ENCODE measurements at places on chromosomes 6 and 20.

DNA sequence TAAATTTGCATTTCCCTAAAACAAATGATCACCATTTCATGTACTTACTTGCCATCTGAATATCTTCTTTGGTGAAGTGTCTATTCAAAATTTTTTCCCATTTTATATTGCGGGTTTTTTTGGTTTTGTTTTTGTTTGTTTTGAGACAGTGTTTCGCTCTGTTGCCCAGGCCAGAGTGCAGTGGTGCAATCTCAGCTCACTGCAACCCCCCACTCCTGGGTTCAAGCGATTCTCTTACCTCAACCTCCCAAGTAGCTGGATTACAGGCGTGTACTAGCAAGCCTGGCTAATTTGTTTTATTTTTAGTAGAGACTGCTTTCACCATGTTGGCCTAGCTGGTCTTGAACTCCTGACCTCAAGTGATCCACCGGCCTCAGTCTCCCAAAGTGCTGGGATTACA is 9.1 kb upstream of the REPS1 start:
- no peak for DNase-seq

DNA sequence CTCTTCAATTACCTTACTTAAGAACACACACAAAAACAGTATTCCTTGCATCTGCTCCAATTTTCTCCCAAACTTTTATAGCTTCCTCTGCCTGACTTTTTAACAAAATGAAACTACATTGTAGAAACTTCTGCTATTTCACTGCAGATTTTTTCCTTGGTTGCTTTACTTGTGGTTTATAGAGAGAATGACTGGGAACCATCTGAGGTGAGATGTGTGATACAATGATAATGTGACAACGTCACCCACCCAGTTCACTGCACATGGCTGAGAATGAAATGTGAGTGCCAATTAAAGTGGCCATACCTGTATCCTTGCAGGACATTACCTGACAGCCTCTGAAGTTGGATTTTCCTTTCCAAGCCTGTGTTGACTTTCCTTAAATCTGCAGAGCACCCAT is 258.4 kb downstream of the CD83 start:
- no peak for DNase-seq

DNA sequence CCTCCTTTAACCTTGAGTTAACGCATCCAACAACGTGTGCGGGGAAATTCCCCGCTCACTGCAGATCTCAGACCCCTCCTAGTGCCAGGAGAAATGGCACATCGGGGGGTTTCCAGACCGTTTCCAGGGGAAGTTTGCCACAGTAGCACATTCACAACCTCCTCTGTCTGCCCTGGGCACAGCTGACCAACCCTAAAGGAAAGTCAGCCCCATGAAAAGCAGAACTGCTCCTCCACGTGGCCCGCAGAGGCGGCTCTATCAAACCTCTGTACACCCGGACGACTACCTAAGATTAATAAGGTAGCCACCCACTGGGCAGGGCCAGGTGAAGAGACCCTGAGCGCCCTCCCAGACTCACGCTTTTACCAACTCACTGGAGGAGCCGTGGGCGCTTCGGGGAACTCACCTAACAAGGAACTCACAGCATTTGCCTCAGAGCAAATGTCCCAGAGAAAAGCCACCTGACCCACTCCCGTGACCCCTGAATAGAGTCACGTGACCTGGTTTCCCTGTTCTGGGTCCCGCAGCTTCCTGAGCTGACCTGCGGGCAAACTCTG is 93.1 kb downstream of the PRND start:
- no peak for DNase-seq

DNA sequence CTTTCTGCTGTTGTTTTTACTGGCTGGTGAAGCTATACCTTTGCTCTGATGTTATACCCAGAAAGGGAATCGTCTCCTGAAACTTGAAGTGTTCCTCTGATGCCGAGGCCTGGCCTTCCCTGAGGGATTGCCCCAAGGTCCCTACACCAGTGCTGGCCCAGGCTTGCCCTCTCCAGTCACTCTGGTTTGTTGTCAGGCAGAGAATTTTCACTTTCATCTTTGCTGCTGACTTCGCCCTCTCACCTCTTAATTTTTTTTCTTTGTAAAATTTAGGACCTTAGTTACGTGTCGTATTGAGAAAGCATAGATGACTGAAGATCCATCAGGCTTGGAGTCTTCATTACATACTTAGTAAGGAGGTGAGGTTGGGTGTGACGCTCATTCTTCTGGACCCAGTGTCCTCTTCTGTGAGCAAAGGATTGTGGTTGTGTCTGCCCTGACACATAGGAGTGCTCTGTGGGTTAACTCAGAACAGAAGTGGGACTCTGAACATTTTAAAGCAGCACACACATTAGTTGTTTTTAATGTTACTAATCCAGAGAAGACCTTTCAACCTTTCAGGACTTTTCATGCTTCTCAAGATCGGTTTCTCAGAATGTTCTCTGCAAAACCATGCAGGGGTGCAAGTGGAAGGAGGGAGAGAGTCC is 45.4 kb downstream of the TULP4 start:
- no peak for DNase-seq

DNA sequence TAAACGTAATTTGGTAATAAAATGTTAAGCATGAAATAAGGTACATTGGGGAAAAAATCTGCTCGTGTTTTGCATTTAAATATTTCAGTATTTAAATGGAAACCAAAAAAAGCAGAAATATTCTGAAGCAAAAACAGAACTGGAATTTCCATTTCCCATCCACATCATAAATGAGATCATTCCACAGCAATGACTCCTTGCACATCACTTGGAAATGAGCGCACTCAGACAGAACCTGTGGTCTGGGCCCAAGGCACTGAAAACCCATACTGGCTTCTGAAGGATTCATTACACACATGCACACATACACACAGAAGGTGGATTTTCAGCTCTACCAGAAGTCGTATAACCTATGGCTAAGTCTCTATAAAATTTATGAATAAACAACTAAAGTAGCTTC is 174.8 kb downstream of the IBTK start:
- no peak for DNase-seq

DNA sequence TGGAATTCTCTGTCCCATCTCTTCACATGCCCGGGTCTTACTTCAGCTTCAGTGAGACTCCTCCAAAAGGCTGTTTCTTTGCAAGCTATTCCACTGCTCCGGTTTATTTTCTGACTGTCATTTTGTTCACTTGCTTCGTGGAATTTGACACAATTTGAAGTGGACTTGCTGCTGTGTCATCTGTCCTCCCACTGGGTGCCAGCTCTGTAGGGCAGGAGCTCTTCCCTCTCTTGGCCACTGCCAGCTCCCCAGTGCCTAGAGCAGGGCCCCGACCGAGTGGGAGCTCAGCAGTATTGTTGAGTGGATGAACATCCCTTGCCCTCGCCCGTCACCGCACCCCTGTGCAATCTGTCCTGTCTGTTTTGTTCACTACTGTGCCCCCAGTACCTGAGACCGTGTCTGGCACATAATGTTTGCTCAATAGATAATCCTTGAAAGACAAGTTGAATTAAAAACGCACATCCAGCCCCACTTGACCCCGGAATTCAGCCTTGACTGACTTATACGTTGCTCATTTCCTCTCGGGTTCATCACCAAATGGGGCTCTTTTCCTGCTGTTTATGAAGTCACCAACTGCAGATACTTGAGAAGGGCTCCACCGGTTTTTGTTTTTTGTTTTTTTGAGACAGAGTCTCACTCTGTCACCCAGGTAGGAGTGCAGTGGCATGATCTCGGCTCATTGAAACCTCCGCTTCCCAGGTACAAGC is 170.3 kb upstream of the KCNG1 start:
- no peak for DNase-seq

DNA sequence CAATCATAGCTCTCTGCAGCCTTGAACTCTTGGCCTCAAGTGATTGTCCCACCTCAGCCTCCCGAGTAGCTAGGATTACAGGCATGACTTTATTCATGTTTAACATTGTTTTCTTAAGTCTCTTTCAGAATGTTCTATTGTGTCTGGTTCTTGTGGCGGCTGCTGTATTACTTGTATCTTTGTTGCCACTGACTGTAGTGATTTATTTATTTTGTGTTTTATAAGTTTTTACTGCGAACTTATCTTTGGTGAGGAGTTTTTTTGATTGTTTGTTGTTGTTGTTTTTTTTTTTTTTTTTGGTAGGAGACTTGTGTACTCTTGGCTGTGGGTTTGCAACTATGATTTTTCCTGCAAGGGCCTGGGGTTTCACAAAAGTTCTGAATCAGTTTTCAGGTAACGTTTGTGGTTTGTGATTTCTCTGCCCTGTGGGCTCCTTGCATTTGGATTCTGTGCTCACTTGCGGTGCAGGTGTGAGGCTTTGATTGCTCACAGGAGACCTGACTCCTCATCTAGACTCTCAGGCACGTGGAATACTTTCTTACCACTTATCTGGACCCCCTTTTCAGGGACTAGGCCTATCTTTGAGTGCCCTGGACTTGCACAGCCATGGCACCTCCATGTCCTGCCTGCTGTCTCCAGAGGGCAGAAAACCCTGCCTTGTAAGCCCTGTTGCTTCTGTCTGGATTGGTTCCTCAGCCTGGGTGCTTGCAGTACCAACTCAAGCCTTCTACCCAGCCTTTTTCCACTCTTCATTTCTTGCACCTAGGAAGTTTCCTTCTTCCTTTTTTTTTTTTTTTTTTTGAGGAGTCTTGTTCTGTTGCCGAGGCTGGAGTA is 25.2 kb downstream of the KIF25 start:
- no peak for DNase-seq

GRCh38 chr6:13156381-13156780 is 172.0 kb downstream of the TBC1D7 start:
- DNase-seq, result no peak

DNA sequence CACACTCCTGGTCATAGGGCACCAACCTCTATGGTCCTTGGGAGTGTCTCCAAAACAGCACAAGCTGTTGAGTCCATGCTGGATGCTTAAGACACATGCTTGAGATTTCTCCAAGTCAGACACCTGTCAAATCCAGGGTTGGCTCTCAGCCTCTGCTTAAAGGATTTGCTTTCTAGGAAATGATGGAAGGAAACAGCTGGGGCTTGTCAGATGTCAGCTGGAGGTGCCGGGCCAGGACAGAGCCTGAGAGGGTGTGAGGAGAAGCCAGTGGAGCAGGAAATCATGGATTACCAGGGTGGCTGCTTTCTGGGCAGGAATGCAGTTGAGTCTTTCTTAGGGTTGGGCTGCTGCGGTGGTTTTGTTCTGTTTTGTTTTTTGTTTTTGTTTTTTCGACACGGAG is 83.0 kb upstream of the FAM184A start:
- no peak for DNase-seq

DNA sequence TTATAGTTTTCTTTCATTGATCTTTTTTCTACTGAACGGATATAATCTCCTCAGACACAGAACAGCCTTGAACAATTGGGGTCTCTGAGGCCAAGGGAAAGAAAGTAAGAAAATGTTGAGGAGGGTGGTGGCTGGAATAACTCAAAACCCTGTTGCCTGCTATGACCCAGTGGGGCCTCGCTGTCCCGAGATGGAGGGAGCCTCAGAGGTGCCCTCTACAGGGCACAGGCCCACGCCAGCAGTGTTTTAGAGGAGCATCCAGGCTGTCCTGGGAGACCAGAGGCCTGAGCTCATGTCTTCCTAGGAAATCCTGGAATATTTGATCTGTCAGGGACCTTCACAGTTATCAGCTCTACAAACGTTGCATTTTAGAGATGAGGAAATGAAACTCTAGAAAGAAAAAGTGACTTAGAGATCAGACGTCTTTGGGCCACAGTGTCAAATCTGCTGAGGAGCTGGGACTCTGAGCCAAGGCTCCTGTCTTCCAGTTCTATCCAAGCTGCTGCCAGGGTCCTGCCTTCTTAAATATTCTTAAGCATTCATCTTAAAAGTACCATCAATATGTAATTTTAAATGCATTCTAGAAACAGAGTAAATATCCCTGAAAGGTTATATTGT is 26.3 kb downstream of the ALDH5A1 start:
- DNase-seq, result no peak

- no peak for DNase-seq
These were observed 706.5 kb upstream of the MAN1A1 start for GRCh38 chr6:120056085-120056484.

- DNase-seq, result no peak
These were observed 161.3 kb upstream of the GGTLC1 start for GRCh38 chr20:24149881-24150307.

DNA sequence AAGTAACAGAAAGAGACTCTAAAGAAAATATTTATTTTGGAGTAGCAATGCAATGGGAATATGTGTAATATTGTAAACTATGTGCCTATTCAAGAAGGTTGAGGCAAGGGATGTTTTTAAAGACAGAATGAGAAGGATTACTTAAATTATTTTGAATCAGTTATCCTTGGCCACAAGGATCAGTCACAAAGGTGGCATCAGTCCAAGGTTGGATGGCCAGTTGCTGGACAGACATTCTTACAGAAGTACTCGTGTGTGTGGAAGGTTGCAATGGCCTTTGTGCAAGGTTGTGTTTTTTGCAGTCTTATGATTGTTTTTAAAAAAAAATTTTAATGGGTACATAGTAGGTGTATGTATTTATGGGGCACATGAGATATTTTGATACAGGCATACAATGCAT is 2.0 kb downstream of the QRSL1 start:
- DNase-seq, result no peak

- DNase-seq, result no peak
These were observed 16.2 kb downstream of the USP49 start for GRCh38 chr6:41878961-41879405.

- no peak for DNase-seq
These were observed 72.1 kb downstream of the TXLNB start for GRCh38 chr6:139219746-139220145.

DNA sequence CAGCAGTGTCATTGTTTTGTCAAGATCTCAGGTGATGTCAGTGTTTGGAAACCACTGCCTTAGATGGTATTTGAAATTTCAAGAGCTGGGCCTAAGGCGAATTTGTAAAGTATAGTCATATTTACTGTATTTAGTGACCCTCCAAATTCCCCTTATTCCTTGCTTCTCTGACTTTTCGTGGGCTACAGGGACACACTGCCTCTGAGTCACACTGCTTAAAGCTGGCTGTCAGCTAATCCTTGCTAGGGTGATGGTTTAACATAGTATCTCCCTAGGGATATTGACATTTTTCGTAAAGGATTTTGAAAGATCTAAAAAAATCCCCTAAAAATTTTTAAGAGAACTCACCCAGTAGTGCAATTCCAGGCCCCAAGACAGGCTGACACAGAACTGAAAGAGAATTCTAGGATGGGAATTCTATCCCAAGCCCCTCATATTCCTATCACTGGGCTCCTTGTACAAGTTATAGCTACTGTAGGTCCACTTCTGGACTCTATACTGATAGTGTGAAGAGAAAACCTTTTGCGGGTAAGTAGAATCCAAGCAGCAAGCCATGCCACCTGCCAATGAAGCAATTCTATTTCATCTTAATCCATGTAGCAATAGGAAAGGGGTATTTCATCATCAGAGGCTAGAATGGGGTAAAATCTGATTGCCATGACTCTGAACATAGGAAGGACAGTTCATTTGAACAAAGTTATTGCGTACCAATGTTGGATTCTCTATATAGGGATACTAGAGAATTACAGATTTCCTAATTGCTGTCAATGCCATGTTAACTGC is 4.3 kb downstream of the BMP6 start:
- no peak for DNase-seq

GRCh38 chr20:58639182-58640146 is 11.6 kb upstream of the STX16 start:
- DNase-seq, result no peak

- DNase-seq, result no peak
These were observed 194.5 kb downstream of the TBX18 start for GRCh38 chr6:84569882-84570281.

All from HFF-Myc (cell line).